ENCODE measurements at places on chromosomes 2 and 18.

DNA sequence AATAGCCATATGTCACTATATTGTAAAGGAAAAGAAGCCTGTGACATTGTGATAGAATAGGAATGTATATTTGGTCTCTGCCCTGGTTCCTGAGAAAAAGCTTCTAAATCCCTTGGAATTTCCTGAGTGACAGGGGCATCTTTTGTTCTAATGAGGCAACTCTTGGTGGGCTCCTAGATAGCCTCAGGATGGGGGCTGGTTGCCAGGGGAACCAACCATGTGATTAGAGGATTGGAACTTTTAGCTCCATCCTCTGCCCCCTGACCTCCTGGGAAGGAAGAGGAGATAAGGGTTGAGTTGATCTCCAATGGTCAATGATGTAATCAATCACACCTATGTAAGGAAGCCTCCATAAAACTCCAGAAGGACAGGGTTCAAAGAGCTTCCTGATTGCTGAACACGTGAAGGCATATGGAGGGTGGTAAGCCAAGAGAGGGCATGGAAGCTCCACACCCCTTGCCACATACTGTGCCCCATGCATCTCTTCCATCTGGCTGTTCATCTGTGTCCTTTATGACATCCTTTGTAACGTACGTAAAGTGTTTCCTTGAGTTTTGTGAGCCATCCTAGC, 2.9 kb upstream of the ME2 start:
- DNase-seq: no peak

DNA sequence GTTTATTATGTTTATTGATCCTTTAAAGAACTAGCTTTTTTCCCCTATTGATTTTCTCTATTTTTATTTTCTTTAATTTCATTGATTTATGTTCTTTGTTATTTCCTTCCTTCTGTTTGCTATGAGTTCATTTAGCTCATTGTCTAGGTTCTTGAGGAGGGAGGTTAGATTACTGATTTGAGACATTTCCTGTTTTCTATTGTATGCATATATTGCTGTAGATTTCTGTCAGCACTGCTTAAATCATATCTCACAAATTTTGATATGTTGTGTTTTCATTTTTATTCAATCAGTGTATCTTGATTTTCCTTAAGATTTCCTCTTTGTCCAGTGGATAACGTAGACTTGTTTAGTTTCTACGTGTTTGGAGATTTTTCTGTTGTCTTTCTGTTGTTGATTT, 43.4 kb downstream of the PTPN4 start:
- DNase-seq: no peak

DNA sequence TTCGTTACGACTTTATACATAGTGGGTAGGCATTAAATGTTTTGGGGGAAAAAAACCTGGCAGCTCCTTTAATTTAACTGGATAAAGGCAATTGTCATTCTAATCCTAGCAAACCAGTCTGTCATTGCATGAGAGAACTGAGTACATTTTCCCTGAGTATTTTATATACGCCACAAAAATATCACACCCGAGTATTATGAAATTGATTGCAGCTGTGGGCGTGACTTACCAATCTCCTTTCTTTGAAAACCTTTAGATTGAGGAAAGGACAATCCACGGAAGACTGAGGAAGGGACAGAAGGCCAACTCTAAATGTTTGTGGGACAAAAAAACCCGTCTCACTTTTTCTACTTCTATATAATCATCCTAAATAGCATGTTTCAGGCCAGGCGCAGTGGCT, 9.0 kb downstream of the TM4SF20 start:
- DNase-seq: no peak

DNA sequence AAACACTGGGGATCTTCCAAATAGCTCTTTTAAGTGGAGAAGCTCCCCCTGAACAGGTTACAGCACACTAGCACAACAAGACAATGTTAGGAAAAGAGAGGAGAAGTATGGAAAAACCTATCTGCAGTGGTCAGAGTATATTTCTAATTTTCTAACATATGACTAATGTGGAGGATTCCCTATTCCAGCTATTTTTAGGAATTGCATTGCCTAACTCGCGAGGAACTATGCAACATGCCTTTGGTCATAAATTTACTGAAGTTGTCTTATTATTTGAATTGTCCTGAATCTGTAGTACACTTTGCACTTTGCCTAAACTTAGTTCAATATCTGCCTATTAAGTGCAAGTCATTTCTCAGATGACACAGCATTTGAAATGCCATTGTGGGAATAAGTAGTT, 381.4 kb downstream of the CCDC85A start:
- no peak for DNase-seq

DNA sequence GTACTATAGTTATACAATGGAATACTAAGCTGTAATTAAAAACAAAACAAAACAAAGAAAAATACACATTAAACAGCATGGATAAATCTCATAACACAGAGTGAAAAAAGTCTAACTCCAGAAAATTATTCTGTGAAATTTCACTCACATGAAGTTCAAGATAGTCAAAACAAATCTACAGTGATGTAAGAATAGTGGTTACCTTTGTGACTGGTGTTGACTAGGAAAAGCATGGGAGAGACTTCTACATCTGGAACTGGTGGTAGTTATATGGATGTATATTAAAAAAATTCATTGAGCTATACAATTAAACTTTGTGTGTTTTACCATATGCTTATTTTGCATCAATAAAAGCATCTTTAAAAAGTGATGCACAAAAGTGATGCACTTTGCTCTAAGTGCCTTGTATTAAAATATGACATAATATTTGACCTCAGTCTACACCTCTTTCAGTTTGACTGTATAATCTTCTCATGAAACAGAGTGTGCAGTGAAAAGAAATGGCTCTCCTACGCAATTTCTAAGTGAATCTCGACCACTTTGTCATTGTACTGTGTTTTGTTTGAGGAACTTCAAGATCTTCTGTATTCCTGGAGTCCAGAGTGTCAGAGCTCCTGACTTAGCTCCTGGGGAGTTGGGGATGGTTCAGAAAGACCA, 28.0 kb downstream of the STAT4 start:
- DNase-seq: no peak

DNA sequence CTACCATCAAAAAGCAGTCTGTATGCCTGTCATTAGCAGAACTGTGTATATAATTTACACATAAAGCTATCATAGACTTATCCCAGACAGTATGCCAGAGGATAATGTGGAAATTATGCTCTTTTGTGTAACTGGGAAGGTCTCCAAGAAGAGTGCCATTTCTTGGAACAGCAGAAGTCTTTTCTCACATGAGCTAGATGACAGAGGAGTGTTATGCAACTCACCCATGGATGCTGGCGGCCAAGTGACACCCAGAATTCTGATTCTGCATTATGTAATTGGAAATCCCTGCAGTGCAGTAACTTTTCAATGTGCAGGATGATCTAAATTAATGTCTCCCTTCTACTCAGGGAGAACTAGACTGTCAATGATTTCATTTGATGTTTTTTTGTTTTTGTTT, 160.0 kb downstream of the UBE2E3 start:
- no peak for DNase-seq

GRCh38 chr18:76958692-76959341, 136.5 kb downstream of the ZNF236 start:
- no peak for DNase-seq

DNA sequence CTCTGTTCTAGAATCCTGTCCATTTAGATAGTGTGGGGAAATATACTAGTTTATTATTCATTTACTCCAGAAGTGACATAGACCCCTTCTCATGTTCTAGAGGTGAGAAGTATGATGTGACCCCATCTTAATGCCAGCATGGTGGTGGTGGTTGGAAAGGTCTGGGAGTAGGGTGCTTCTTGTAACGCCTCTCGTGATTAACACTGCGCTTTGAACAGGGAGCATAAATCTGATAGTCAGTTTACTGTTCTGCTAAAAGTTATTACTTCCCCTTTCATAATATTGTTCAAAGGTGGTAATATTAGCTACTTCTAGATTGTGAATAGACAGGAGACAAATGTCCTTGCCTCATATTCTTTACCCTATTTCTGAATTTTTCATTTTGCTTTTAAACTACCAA, 35.6 kb downstream of the EHBP1 start:
- no peak for DNase-seq

GRCh38 chr2:65818873-65819451, 386.6 kb upstream of the SPRED2 start:
- no peak for DNase-seq

- no peak for DNase-seq
Observed at GRCh38 chr2:195818106-195818505, 161.1 kb downstream of the SLC39A10 start.

DNA sequence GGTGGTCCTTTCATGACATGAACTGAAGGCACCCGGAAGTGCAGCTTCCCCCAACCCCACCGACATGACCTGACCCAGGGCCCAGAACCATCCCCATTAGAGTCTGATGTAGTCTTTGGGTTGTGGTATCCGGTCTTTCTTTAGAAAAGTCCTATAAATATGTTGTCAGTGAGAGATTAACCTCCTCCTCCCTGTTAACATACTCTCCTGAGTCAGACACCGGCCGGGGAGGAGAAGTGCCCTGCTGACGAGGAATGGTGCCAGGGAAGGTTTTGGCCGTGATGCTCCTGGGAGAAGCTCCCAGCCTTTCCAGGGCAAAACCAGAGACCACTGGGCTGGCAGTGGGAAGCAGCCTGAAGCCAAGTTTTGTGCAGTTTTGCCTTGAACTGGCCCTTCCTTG, 109.0 kb downstream of the LAMA3 start:
- no peak for DNase-seq

DNA sequence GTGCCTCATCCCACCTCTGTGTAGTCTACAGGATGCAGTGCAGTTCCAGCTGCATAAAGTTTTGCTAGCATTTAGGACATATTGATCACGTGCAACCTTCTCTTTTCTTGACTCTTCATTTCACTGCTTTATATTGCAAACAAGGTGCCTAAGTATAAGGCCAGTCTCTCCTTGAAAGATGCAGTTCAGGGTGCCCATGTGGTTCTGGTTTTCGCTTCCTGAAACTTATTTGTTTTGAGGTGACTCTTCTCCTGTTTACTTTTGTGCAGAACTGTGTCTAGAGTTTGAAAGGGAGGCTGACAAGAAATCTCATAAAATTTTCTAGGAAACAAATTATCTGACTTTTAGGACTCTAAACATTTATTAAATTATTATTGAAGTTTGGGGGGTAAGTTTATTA, 189.9 kb downstream of the UBE2E3 start:
- DNase-seq: no peak

DNA sequence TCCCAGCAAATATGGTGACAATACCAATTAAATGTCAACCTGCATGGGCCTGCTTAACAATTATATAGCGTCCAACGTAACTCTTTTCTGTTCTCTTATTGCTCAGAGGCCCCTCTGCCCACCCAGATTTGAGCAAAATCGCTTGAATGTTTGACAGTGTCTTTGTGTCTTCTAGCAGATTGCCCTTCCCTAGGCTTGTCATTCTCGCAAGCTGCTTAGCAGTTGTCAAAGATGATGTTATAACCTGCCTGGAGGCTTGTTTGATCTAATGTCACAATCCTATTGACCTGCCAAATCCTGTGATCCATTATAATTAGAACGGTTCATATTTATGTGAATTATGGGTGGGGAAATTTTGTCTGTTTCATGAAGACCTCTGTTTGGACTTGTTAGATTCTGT, 108.8 kb downstream of the FARSB start:
- DNase-seq: no peak

DNA sequence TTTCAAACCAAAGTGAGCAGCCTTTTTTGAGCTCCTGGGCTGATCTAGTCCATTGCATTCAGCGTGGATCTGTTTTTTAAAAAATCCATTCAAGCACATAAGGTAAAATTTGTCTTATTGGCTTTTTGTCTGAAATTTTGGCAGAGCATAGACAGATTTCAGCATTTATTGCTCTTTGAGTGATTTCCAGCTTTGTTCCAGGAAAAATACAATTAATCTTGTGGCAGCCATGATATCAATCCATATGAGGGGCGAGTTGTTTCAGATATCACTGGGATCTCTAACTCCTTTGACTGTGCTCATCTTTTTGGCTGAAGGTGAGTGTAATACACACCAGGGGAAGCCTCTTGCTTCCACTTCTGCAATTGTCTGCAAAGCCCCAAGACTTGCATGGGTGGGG, 523.9 kb downstream of the SLC4A3 start:
- DNase-seq: no peak

DNA sequence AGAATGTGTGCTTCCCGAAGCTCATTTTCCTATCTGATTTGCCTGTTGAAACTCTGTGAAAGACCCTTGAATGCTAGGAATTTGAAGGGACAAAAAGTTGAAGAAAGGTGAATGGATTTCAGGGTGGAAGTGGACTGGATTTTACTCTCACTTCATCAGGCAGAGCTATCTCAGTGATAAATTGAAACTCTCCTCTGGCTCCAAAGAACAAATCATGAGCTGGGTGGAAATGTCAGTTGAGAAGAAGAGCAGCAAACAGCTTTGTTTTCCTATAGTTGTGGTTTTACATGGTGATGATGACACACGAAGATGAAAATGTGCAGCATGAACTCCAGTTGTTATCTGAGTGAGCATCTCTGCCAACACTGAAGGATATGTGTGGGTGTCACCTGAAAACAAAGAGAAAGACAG, 34.4 kb downstream of the CD28 start:
- no peak for DNase-seq

GRCh38 chr2:230881840-230882239, 17.1 kb downstream of the ITM2C start:
- no peak for DNase-seq

Data from HCT116 (cell line).